Thymus (tissue), 14 donors: ENCODE measurements at places on chromosomes 2 and 18. TPM values are rescaled to one million over a fixed set of nuclear protein-coding genes. Genes with fewer than 3 reads are reported as not detected.

Gene DNAJC27
- 5.2 TPM for polyA plus RNA-seq

Gene DTNA
- 2.9 TPM for polyA plus RNA-seq

Gene DPP10
- polyA plus RNA-seq: 0.02 TPM

Gene MARCO
- polyA plus RNA-seq: 31.0 TPM

Gene KANSL1L
- 13.8 TPM for polyA plus RNA-seq

Gene SNED1
- 3.2 TPM for polyA plus RNA-seq

Gene FBLN7
- 4.8 TPM for polyA plus RNA-seq

Gene GCG
- 3.7 TPM for polyA plus RNA-seq

Gene TEKT4
- 0.11 TPM for polyA plus RNA-seq

Gene ALPP
- polyA plus RNA-seq: 0.32 TPM

Gene AMER3
- polyA plus RNA-seq: 0.02 TPM

Gene NEUROD1
- 0.46 TPM for polyA plus RNA-seq

Gene ANKRD29
- 13.0 TPM for polyA plus RNA-seq

Gene EHD3
- 4.2 TPM for polyA plus RNA-seq

Gene C2orf66
- 0.41 TPM for polyA plus RNA-seq

Gene SNRNP200
- polyA plus RNA-seq: 105 TPM

Gene SCN9A
- 1.2 TPM for polyA plus RNA-seq

Gene DSEL
- polyA plus RNA-seq: 1.6 TPM

Gene NAT8
- polyA plus RNA-seq: not detected

Gene FNDC4
- 4.3 TPM for polyA plus RNA-seq

Gene ATP8B1
- polyA plus RNA-seq: 4.3 TPM

Gene ALS2
- polyA plus RNA-seq: 10.3 TPM

Gene PRADC1
- polyA plus RNA-seq: 15.4 TPM

Gene GPR45
- 0.02 TPM for polyA plus RNA-seq
